ENCODE measurements at places on chromosomes 5 and 9.

- DNase-seq = no peak
Observed at GRCh38 chr5:144088206-144089064, 82.0 kb downstream of the YIPF5 start.

- DNase-seq = no peak
Observed at GRCh38 chr9:86695910-86696424, 251.3 kb downstream of the GAS1 start.

DNA sequence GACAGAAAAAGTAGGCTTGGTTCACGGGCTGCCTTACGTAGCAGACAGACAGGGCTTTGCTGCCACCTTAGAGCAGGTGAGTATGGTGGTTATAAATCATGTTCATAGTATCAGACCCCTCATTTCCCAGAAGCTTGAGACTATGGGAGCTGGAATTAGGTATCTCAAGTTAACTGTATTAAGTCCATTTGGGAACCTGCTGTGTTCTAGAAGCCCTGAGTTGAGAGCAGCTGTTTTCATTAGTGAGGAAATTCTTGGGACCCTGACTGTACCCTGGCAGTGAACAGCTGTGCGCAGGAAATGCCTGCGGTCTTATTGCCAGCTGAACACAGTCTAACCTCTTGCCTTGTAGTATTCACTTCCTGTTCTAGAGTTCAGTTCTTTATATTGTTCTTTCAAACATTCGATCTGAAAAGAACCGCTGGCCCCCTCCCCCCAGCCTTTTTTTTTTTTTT is 29.8 kb downstream of the UGCG start:
- no peak for DNase-seq

- no peak for DNase-seq
Observed at GRCh38 chr9:95791286-95791685, 84.2 kb upstream of the ERCC6L2 start.

GRCh38 chr5:32020271-32020670 is 153.8 kb downstream of the GOLPH3 start:
- no peak for DNase-seq

- no peak for DNase-seq
Observed at GRCh38 chr9:9078301-9078700, 1278.7 kb upstream of the DMAC1 start.

- DNase-seq = no peak
Observed at GRCh38 chr5:156148301-156148700, 178.7 kb upstream of the SGCD start.

- no peak for DNase-seq
Observed at GRCh38 chr5:74630453-74631066, 10.0 kb downstream of the ENC1 start.

- DNase-seq = no peak
Observed at GRCh38 chr9:5085993-5086392, 99.4 kb downstream of the INSL6 start.

- no peak for DNase-seq
Observed at GRCh38 chr9:13113216-13113615, 166.3 kb downstream of the MPDZ start.

- DNase-seq = no peak
Observed at GRCh38 chr9:123637945-123638634, 282.1 kb downstream of the CRB2 start.

GRCh38 chr9:83304686-83305085 is 233.5 kb downstream of the FRMD3 start:
- peak; percentile 64 for DNase-seq

DNA sequence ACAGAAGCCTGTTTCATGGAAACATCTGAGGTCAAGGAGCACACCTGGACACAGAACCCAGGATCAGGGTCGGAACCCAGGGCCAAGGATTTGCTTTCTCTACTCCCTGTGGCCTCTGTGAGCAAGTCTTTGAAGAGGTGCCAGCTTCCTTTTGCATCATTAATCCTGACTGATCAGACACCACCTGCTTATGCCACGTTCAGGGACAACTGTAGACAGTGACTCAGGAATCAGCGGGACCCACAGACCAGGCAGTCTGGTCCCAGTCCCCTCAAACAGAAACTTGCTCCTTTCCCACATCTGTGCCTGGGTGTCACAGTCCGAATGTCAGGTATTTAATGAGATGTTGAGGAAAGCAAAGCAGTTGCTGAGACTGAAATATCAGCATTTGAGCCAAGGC is 154.8 kb downstream of the SGCD start:
- no peak for DNase-seq

- DNase-seq = no peak
Observed at GRCh38 chr5:67702008-67702407, 505.4 kb upstream of the CD180 start.

- DNase-seq = no peak
Observed at GRCh38 chr5:126199467-126199866, 223.7 kb upstream of the GRAMD2B start.

DNA sequence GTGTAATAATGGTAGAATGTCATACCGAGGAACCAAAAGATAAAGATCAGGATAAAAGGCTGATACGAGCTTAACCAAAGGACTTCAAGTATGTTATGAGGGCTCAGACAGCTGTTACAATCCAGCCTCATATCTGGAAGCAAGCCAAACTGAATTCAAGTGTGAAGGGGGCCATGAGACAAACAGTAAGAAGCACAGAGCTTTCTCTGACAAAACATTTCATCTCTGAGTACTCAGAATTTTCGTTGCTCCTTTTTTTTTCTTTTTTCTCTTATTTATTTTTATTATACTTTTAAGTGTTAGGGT is 52.9 kb upstream of the CD180 start:
- DNase-seq = no peak

GRCh38 chr9:131943351-131943841 is 136.3 kb downstream of the MED27 start:
- no peak for DNase-seq

GRCh38 chr9:129451089-129451656 is 169.7 kb downstream of the C9orf50 start:
- no peak for DNase-seq

- no peak for DNase-seq
Observed at GRCh38 chr9:683509-684021, 157.9 kb upstream of the DMRT1 start.

DNA sequence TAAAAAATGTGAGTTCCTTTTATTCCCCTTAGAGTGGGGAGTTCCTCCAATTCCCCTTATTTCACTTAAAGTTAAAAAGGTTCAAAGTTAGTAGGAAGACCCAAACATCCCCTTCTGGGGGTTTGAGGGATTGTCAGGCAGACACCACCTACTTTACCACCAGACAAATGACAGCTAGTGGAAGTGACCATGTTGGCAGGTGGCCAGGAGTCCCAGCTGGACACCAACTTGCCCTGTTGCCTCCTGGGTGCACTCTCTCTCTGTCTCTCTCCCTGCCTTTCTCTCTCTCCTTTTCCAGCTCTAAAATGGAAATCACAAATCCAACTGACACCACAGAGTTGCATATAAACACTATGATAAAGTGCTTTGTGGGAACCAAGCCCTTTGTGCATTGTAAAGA is 307.7 kb upstream of the TLE4 start:
- no peak for DNase-seq

GRCh38 chr9:85522459-85523092 is 219.2 kb downstream of the AGTPBP1 start:
- DNase-seq = peak; percentile 89

DNA sequence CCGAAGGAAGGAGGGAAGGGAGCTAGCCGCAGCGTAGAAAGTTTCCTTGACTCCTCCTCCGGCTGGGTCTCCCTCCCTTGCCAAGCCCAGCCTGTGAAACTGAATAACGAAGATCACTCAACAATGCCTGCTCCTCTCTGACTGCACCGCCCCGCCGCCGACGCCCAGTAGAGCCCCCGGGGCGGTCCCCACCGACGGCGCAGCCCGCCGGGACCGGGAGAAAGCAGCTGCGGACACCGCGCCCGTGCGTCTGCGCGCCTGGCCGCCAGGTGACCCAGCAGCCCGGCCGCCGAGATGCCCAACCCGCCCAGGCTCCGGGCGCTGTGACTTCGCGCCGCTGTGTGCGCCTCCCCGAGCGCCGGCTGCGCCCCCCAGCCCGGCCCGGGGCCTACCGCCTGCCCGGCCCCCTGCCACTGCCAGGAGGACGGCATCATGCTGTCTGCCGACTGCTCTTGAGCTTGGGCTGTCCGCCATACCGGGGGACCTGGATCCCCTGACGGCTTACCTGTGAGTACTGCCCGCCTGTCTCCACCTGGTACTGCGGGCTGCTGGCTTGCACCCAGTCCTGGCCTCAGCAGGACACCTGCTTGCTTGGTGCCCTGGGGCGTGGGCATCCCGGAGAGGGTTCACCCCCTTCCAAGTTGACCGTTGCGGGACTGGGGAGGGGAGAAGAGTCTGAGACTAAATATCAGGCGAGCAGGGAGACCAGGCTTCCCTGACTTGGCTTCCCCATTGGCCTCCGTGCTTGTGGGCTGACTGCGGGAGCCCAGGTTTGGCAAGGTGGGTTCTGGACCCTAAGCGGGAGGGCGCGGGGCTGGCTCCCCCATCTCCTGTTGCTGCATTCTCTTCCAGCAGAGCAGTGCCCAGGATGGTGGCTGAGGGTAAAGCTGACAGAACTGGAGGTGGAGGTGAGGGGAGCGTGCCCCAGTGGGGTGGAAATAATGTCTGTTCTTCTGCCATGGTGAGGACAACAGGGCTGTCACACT is 26.2 kb upstream of the SPTLC1 start:
- no peak for DNase-seq

- no peak for DNase-seq
Observed at GRCh38 chr5:63564789-63565188, 397.5 kb downstream of the HTR1A start.

DNA sequence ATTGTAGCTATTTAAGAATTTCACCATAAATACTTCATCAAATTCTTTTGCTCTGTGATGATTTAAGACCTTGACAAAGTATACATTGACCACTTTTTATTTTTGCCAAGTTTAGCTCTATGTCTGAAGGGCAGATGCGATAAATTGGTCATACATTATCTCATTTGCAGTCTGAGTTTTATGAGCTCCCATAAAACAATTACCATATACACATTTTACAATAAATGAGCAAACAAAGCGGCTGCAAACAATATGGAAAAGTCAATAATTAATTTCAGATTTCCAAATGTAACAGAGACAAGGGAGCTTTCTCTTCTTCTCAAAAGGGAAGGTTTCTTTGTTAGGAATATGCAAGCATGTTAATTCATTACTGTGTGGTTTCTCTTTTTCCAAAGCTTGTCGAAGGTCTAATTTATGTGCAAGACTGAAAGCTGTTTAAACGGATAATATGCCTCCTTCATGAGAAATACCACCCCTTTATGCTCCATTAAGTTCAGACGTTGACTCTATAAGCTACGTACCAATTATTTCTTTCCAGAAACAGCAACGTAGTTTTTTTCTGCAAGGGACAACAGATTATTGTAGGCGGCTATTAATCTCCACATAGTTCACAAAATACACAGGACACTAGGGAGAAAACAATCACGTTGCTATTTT is 7.0 kb upstream of the IZUMO3 start:
- DNase-seq = no peak

- no peak for DNase-seq
Observed at GRCh38 chr5:116225281-116225922, 140.6 kb downstream of the COMMD10 start.

- no peak for DNase-seq
Observed at GRCh38 chr5:9445826-9446388, 100.0 kb downstream of the SEMA5A start.

DNA sequence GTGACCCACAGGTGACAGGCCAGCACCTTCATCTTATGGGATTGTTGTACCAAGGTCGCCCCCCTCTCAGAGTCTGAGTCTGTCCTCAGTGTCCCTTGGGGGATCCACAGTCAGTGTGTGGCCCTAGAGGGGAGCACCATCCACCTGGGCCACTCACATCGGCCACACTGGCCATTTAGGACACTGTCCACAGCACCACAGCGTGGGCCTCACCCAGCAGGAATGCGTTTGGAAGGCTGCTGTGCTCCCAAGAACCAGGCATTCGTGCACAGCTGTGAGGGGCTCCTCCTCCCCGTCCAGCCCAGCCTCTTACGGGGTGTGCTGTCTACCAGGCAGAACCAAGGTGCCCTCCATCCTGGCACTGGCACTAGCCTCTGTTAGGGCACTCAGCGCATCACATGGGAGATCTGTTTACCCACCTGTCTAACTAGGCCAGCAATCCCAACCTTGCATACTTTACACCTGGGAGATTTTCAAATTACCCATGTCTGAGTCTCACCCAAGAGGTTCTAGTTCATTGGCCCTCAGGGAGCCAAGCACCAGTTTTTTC is 24.5 kb upstream of the UBE2QL1 start:
- no peak for DNase-seq

- DNase-seq = no peak
Observed at GRCh38 chr5:4295663-4296339, 700.2 kb downstream of the IRX1 start.

DNA sequence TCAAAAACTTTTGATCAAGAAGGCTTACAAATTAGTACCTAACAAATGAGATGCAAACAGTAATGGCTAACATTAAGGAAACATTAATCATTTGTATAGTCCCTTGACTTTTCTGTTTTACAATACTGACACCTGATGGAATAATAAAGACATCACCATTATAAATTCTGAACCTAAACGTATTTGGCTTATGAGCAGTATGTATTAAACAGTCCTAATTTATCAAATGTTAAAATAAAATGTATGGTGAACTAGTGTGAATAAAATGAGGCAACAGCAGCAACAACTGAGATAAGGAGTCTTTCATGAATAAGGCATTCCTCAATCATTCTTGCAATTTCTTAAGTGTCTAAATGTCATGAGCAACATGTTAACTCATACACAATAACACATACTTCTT is 6.0 kb downstream of the PUM3 start:
- no peak for DNase-seq

- DNase-seq = no peak
Observed at GRCh38 chr9:76878933-76879332, 27.0 kb downstream of the PRUNE2 start.

DNA sequence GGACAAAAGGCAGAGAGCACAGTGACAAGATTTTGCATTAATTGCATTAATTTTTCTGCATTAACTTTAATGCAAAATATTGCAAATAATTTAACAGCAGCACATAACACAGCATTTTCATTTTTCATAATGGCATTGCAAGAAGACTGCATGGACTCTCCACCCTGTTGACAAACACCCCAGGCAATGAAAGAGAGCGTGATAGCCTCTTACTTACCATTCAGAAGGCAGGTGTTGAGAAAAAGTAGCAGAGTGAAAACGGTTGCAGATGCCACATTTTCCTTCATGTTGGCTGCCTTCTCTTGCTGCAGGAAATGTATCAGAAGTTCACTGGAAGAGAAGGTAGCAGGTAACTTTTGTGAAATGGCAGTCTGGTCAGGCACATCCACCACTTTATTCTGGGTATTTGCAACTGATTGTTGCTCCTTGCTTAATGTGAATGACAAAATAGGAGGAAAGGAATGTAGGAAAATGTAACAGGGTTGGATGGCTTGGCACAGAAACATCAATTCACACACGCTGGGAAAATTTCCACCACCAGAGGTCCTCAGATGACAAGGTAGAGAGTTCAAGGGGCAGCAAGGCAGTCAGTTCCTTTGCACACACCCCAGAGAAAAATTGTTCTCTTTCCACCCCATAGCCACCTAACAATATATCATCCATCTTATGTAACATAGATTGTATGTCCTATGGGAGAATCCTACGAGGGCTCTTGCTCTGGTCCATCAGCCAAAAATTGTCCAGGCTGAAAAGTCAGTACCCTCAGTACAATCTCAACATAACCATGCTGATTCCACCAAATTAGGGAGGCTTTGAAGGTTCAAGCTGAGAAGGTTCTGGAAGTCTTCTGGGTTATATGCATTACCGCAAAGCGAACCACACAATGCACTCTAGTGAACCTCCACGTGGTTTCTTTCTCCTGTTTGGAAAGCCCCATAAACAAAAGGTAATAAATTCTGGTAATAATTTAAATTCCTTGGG is 41.9 kb upstream of the AGXT2 start:
- DNase-seq = peak; percentile 89

- no peak for DNase-seq
Observed at GRCh38 chr5:158014372-158014771, 155.4 kb upstream of the CLINT1 start.

Data from lower leg skin (tissue), 4 donors.